ENCODE measurements at places on chromosomes 4 and X.

DNA sequence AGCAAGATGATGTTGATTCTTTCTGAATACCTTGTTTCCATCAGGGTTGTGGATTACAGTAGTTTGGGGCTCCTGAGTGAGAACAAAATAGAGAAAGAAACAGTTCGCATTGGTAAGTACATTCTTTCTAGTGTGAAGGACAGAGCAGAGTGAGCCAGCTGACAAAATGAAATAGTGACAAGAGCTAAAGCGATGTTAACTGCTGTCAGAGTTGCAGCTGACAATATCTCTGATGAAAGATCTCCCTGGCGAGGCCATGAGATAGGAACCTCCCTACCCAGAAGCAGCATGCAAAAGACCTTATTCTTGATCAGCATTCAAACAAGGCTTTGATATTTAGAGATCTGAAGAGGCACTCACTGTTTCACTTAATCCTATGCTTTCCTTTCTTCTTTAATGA lies 258.6 kb downstream of the CAMK2D start:
- DNase-seq: no peak

- DNase-seq: no peak
These were observed 170.1 kb downstream of the ATG4A start for GRCh38 chrX:108261549-108262203.

DNA sequence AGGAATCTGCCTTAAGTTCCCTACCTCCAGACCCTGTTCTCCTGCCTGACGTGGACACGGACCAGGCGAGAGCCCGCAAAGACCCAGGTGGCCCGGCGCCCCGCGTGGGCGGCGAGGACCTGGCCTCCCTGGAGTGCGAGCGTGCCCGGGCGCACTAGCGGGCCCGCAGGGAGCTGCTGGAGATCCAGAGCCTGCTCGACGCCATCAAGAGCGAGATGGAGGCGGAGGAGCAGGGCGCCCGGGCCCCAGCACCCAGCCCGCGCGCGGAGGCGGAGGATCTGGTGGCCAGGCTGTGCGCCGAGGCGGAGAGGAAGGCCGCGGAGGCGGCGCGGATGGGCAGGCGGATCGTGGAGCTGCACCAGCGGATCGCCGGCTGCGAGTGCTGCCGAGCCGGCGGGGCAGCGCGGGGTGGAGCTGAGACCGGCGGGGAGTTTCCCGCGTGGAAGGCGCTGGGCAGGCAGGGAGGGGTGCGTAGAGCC lies 18.2 kb downstream of the MRFAP1 start:
- peak; percentile 52 for DNase-seq

DNA sequence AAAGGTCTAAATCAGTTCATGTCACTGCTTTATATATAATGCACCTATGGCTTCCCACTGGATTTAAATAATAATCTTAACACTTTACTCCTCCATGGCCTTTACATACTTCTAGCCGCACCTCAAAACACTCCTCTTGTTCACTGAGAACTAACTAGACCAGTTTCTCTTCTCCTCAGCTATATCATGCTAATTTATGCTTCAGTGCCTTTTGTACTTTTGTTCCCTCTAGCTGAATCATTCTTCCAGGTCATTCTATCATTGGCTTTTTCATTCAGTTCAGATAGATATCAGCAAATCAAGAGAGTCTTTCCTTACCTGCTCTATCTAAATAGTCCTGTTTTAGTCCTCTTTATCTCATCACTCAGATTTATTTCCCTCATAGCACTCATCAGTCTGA lies 64.2 kb downstream of the TET2 start:
- no peak for DNase-seq

- DNase-seq: no peak
These were observed 161.4 kb upstream of the GIMD1 start for GRCh38 chr4:106530024-106530361.

DNA sequence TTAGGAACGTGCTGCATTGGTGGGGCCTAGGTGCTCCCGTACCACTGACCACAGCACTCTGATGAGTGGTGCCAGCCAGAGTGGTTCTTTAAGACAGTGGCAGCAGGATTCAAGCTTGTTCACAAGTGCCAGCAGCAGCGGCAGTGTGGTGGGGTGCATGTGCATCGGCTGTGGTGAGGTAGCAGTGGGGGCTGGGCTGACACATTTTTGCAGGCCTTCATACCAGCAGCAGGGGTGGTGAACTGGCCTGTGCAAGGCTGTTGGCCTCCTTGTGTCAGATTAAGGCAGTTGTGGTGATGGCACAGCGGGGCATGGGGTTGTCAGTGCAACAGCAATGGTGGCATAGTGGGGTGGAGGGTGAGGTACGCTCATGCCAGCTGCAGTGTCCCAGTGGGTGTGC lies 131.4 kb downstream of the PABPC4L start:
- no peak for DNase-seq

GRCh38 chrX:155134255-155134654 lies 62.9 kb downstream of the BRCC3 start:
- DNase-seq: no peak

DNA sequence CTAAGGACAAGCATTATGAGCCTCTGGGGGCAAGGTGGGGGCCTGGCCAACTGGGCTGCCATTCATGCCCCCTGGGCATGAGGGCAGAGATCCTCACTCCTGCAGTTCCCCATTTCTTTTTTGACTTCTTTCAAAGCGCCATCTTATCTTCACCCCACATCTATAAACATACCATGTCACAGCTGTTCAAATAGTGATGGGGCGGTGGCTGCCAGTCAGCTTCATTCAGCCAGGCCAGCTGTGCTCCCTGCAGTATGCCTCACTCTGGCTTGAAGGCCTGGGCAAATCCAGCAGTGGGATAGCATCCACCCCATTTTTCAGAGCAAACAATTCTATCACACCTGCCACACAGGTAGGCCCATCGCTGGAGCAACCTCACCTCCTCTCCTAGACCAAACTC lies 85.5 kb downstream of the NHSL2 start:
- DNase-seq: no peak

DNA sequence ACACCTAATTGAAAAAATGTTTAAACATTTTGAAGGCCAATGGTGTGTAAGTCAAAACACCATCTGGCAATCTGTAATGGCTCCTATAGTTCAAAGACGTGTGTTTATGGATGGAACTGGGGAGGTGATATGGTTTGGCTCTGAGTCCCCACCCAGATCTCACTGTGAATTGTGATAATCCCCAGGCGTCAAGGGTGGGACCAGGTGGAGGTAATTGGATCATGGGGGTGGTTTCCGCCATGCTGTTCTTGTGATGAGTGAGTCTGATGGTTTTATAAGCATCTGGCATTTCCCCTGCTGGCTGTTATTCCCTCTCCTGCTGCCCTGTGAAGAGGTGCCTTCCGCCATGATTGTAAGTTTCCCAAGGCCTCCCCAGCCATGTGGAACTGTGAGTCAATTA lies 52.2 kb downstream of the ADRA2C start:
- DNase-seq: no peak

DNA sequence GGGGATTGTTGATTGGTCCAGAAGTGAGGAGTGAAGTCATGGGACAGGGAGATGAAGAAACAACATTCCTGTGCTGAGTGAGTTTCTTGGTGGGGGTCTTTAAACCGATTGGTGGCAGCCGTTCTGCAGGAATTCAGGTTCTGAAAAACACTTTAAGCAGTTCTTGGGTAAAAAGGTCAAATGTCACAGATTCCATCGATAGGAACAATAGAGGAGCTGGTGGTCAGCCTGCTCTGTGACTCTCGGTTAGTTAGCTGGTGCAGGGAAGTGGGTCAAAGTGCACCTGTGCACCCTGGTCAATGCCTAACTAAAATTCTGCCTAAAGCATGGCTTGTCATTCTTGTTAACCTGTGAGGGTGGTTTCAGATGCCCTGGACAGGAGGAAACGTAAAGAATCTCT lies 34.6 kb upstream of the MGST2 start:
- DNase-seq: no peak

- no peak for DNase-seq
These were observed 86.0 kb downstream of the FUNDC1 start for GRCh38 chrX:44456685-44457084.

- DNase-seq: no peak
These were observed 2.0 kb downstream of the CPE start for GRCh38 chr4:165380805-165381204.

GRCh38 chrX:1442724-1443367 lies 9.9 kb downstream of the ASMTL start:
- DNase-seq: no peak

DNA sequence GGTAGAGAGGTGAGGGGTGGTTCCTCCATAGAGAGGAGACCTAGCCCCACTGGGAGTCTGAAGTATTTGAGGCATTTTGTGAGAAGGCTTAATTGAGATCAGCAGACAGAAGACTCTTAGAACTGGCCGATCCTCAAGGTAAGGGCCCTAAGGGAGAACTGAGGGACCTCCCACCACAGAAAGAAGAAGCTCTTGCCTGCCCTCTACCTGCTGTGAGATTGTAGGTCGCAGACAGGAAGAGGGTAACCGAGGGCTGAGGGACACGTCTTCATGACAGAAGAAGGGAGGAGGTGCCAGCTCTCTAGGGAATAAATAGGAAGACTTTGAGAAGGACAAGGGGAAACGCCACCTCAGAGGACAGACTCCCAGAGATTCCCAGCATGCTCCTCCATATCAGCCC lies 24.1 kb upstream of the MAGEC1 start:
- DNase-seq: no peak

DNA sequence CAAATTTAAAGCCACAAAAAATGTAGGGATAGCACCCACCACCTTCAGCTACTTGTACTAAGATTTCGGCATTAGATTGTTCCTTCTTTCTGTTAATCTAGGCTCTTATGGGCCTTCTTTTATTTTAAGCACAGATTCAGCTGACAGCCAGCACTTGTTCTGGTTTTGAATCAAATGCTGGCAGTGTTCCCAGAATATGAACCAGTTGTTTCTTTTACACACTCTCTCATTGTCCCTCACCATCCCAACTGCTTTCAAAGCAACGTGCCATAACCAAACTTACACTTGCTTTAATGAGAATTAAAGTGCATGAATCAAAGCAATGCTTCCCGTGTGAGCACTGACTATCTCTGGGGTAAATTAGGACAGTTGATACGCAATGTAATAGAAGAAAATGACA lies 744.5 kb upstream of the FAM241A start:
- no peak for DNase-seq

- DNase-seq: no peak
These were observed 128.3 kb upstream of the PITX2 start for GRCh38 chr4:110751183-110751582.

GRCh38 chrX:42459735-42460134 lies 318.2 kb downstream of the PPP1R2C start:
- DNase-seq: no peak

GRCh38 chrX:53284684-53285447 lies 3.5 kb upstream of the IQSEC2 start:
- peak; percentile 26 for DNase-seq

DNA sequence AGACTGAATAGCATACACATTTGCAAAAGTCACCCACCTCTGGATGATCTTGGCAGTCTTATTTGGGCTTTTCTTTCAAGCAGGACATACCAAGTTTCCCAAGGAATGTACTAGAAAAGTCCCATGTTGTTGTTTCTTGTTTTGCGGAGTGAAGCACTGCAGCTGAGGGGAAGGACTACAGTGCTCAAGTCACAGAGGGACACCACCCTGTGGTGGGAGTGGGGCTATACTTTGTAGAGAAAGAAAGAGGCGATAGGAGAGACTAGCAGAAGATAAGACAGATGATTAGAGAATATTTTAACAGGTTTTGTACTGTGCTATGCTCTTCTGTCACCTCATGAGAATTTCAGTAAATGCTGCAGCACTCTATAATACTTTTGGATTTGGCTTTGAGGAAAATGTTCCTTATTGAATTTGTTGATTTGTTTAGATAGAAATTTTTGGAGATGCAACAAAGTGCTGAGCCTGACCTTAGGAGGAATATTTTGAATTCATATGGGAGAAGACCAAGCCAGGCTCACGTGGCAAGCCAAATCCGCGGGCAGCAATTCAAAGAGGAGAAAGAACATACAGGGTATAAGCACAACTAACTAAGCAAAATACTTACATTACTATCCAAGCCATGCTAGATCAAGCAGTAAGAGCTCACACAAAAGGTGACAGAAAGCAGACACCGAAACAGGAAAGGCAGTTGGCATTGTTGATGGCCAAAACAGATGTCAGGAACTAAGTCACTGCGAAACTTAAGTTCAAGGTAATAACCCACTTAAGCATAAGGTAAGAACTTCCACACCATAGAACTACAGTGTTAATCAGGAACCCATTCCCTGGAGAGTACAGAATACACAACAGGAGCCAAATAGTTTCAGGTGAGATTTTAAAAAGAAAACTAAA lies 280.3 kb upstream of the INTU start:
- DNase-seq: no peak

DNA sequence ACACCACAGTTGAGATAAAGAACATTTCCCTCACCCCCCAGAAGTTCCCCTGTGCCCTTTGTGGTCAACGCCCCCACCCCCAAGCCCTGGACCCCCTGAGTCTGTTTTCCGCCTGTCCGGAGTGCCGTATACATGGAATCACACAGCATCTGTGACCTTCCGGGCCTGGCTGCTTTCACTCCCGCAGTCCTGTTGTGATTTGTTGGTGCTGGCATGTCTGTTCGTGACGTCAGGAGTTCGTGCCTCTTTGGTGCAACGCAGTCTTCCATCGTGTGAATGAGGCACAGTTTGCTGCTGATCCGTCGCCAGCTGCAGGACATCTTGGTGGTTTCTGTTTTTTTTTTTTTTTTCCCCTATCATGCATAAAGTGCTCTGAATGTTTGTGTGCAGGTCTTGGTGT lies 62.1 kb downstream of the PSAPL1 start:
- DNase-seq: no peak

- DNase-seq: no peak
These were observed 960 bp upstream of the IL1RAPL1 start for GRCh38 chrX:28586286-28586685.

- DNase-seq: no peak
These were observed 593.0 kb upstream of the AADAT start for GRCh38 chr4:170682558-170683294.

GRCh38 chrX:147069926-147070325 lies 255.4 kb upstream of the CXorf51A start:
- no peak for DNase-seq

- DNase-seq: no peak
These were observed 105.5 kb upstream of the PSAPL1 start for GRCh38 chr4:7540206-7540605.

GRCh38 chr4:22962295-22962694 lies 269.6 kb downstream of the GBA3 start:
- no peak for DNase-seq

GRCh38 chr4:104719539-104720230 lies 225.0 kb upstream of the CXXC4 start:
- no peak for DNase-seq

DNA sequence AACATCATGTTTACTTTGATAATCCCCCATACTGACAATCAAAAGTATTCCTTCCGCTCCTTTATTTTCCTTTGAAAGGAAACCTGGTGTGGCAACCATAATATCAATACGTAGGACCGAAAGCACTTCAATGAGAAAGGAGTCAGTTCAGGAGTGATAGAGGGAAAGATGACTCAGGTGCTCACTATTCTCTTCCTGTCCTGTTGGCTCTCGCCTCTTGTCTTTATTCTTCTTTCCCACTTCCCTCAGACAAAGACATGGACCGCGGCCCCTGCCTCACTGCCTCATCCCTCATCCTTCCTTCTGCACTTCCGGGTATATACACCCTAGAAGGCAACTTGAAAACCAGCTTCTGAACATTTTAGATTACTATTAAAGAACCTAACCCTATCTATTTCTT lies 49.8 kb upstream of the TNIP3 start:
- DNase-seq: no peak

Measured in T-cell (primary cell).